ENCODE measurements at places on chromosomes 2 and 18.

- no peak for DNase-seq
Measured at GRCh38 chr2:15582710-15583357, 8.8 kb upstream of the DDX1 start.

DNA sequence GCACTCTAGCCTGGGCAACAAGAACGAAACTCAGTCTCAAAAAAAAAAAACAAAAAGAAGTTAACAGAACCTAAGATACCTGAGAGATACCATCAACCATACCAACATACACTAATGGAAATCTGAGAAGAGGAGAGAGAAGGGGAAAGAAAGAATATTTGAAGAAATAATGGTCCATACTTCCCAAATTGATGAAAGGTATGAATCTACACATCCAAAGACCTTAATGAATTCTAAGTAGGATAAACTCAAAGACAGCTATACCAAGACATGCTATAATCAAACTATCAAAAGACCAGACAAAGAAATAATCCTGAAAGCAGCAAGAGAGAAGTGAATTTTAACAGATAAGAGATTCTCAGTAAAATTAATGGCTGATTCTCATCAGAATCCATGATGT, 109.6 kb downstream of the TRABD2A start:
- no peak for DNase-seq

DNA sequence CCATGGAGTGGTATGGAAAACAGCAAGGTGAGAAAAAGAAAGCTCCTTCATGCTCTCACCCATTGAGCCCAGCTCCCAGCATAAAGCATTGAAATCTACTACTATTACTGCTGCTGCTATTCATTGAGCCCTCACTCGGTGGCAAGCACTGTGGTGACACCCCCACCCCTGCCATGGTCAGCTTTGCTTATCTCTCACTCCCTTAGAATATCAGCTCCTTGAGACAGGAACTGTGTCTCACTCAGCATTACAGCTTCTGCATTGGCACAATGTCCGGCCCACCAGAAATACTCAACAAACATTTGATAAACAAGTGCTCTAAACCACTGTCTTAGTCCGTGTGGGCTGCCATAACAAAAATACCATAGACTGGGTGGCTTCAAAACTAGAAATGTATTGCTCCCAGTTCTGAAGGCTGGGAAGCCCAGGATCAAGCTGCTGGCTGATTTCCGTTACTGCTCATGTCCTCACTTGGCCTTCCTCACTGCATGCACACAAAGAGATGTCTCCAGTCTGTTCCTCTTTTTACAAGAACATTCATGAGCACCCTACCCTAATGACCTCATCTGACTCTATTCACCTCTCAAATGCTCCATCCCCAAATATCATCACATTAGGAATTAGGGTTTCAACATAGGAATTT, 116.3 kb downstream of the ZBTB7C start:
- DNase-seq = no peak

DNA sequence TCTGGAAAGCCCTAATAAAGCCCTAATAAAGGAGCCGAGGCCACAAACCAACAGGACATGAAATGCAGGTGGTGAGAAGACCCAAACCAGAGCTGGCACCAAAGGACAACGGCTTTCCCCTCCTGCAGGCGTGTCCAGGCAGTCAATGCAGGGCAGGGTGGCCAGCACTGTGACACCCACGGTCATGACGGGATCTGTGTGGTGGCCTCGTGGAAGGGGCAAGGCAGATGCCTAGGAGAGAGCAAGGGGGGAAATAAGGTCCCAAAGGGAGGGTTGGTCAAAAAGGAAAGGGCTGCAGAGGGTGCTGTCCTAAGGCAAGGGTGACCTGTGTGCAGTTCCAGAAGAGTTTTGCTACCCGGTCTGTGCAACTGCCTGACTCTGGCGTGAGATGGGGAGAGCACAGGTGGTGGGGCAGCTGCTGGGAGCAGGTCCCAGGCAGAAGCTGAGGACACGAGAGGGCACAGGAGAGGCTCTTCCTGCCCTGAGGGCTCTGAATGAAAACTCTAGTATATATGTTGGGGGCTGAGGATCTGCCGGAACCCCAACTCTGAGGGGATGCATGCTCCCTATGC, 156.7 kb downstream of the TPO start:
- no peak for DNase-seq

DNA sequence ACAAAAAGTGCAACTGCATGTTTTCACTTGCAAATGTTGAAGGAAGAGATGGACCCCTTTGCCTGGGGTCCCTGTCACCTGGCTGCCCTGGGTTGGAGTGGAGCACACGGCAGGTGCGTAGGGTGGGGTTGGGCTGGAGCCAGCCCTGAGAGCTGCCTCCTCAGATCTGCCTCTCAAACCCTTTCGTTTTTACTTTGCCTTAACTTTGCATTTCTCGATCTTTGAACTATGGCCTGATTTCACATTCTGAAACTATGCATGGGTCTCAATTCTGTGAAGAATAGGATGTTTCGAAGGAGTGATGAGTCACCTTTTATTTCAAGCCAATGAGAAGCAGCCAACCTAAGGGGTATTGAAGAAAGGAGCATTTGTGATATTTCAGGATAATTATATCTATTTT, 132.8 kb downstream of the ACOXL start:
- DNase-seq = no peak

DNA sequence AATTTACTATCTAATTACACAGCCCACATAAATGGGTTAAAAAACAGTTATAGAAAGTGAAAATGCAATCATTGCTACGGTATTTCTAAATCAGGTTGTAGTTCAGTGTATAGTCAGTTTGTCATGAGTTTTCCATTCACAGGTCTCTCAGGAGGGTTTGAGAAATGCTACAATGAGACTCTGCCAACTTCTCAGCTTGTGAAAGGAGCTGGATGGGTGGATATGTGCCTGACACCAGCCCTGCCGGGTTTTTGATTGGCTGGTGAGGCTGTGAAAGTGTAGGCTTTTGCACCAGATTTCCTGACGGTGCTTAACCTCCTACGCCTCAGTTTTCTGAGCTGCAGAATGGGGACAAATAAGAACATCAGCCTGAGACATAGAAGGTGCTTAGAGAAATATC, 102.6 kb upstream of the SMIM21 start:
- DNase-seq = no peak

All from activated T-helper 1 cell treated with anti-CD3 and anti-CD28 coated beads, Interleukin-12 subunit alpha, Interleukin-12 subunit beta, Interleukin-2, Interleukin-4 antibody, amounts not matched to agents 30 ng/mL and 10 ng/mL and 1 ng/mL, durations not matched to agents 14 hours and 24 hours and 36 hours (primary cell).